ENCODE measurements at places on chromosomes 7 and 10.

DNA sequence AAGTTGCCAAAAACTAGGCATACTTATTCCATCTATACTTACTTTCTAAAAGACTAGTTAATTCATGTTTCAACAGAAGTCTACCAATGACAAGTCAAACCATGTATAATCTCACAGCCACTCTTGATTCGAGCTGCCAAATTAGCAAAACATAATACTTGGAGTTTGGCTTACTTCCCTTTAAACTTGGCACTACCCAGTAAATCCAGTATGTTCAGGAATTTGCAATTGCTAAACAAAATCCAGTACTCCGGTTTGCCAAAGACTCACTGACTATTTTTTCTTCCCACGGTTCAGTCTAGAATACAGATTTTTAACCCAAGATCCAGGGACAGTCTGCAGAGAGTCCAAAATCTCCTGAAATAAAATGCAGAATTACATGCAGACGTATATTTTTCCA lies 4.6 kb downstream of the OAT start:
- DNase-seq = no peak

- DNase-seq = no peak
Observed at GRCh38 chr7:82803411-82803810, 359.3 kb downstream of the PCLO start.

GRCh38 chr10:62735464-62736167 lies 68.9 kb upstream of the ADO start:
- DNase-seq = no peak

DNA sequence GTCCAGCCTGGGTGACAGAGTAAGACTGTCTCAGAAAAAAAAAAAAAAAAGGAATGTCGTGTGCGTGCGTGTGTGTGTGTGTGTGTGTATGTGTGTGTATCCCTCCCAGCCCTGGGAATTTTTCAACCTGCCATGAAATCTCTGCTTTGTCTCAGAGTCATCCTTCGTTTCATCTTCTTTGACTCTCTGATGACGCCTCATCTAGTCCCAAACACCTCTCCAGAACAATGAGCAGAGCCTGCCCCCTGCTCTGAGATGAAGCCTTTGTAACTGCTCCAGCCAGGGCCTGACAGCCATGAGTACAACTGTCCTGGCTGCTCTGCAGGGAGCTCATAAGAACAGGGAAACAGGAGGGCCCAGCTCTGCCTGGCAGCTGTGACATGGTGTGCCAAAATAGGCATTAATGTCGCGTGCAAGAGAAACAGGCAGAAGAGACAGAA lies 149.5 kb downstream of the FAM107B start:
- DNase-seq = no peak

DNA sequence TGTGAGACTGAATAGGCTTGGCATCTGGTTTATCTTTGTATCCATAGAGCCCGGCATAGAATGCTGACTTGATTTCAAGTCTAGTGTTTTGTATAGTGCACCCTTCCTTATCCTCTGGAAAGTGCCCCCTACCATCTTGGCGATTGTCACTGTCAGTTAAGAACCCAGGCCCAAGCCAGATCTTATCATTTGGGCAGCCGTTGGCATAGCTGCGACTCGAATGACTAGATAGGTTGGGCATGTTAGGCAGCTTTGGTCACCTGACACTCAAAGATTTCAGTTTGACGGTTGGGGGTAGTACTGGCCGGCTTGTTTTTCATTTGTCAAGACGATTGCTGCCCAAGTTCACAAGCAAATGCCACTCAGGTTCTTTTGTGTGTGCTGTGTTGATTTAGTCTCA lies 6.6 kb downstream of the NIPSNAP2 start:
- DNase-seq = no peak

GRCh38 chr10:17756557-17757217 lies 4.7 kb downstream of the TMEM236 start:
- DNase-seq = no peak

GRCh38 chr10:102645388-102645740 lies 1.1 kb downstream of the TRIM8 start:
- DNase-seq = peak; percentile 63
